CD8-positive, alpha-beta memory T cell (primary cell): ENCODE measurements at places on chromosomes 13 and 19. TPM values are rescaled to one million over a fixed set of nuclear protein-coding genes. Genes with fewer than 3 reads are reported as not detected.
A peak's percentile ranks its signal among the peaks of the same experiment; 100 is the strongest.

Gene ZNF329
- 8.7 TPM for total RNA-seq

Gene SLC7A9
- 0.28 TPM for total RNA-seq

Gene TPTE2
- not detected for total RNA-seq

Gene SMARCA4
- 116 TPM for total RNA-seq

Gene LINGO3
- 0.15 TPM for total RNA-seq

Gene ZNF566
- total RNA-seq = 8.2 TPM

Gene CPB2
- total RNA-seq = not detected

Gene TEKTIP1
- total RNA-seq = 1.2 TPM

Gene ZNF540
- 3.2 TPM for total RNA-seq

DNA sequence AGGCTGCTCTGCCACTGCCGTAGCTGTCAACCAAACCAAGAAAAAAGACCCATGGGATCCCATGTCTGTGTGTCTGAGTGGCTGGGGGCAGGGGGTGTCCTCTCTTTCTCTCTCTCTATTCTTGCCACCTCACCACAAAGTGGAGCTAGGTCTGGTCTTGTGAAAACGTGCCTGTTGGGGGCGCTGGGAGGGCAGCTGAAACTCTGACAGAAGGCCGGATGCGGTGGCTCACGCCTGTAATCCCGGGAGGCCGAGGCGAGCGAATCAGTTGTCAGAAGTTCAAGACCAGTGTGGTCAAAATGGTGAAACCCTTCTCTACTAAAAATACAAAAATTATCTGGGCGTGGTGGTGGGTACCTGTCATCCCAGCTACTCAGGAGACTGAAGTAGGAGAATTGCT lies 29.2 kb downstream of the ZNF146 start:
- no peaks in the 10 kb centered on the region for H3K27me3 ChIP-seq
- no peaks in the 10 kb centered on the region for H3K4me1 ChIP-seq
- H3K4me3 ChIP-seq = no peak overlapping the region
- no peak overlapping the region for H3K27ac ChIP-seq
- H3K36me3 ChIP-seq = no peaks in the 10 kb centered on the region

DNA sequence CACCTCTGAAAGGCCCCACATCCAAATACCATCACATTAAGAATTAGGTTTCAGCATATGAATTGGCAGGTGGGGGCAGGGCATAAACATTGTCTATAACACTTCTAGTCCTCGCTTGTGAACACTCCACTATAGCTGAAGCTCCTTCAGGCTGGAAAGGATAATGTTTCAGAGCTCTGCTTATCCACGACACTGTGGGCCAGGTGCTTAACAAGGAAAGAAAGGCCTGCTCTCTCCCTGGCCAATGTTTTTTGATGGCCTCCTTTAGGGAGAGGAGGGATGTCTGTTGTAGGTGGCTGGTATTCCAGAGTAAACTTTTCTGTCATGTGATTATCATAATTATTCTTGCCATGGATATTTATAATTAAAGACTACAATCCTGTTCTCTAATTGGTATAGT lies 86.4 kb downstream of the CCNA1 start:
- no peak overlapping the region for H3K4me3 ChIP-seq
- H3K27ac ChIP-seq = no peak overlapping the region
- H3K36me3 ChIP-seq = no peaks in the 10 kb centered on the region

- peaks cover 12% of the 10 kb centered on the region for H3K4me1 ChIP-seq
- H3K4me3 ChIP-seq = no peak overlapping the region
Observed at GRCh38 chr19:54707962-54708361, 16.3 kb upstream of the KIR3DL3 start.

GRCh38 chr19:6087074-6087571 lies 23.2 kb downstream of the RFX2 start:
- no peaks in the 10 kb centered on the region for H3K36me3 ChIP-seq
- peaks cover 22% of the 10 kb centered on the region for H3K4me1 ChIP-seq
- H3K4me3 ChIP-seq = peak overlapping the region; percentile 37
- no peaks in the 10 kb centered on the region for H3K27me3 ChIP-seq
- no peak for DNase-seq

DNA sequence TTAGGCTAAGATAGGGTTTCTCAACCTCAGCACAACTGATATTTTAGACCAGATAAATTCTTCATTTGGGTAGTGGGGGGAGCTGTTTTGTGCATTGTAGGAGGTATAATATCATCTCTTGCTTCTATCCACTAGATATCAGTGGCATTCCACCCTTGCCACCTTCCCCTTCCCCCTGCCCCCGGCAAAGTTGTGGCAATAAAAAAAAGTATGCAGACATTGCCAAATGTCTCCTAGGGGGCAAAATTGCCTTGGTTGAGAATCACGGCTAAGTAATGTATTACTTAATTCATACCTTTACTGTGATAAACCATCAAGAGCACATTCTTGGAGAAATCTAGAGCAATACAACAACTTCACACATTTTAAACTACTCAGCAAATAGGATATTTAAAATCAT lies 51.4 kb downstream of the UBL3 start:
- H3K36me3 ChIP-seq = no peaks in the 10 kb centered on the region
- DNase-seq = no peak
- H3K27me3 ChIP-seq = no peaks in the 10 kb centered on the region
- no peak overlapping the region for H3K27ac ChIP-seq

GRCh38 chr19:16088351-16089009 lies 12.2 kb downstream of the TPM4 start:
- DNase-seq = no peak
- H3K27me3 ChIP-seq = no peaks in the 10 kb centered on the region

- DNase-seq = no peak
- peaks cover 83% of the 10 kb centered on the region for H3K4me1 ChIP-seq
- peak overlapping the region; percentile 77 for H3K27ac ChIP-seq
Observed at GRCh38 chr19:40802300-40803169, 3.5 kb downstream of the EGLN2 start.

DNA sequence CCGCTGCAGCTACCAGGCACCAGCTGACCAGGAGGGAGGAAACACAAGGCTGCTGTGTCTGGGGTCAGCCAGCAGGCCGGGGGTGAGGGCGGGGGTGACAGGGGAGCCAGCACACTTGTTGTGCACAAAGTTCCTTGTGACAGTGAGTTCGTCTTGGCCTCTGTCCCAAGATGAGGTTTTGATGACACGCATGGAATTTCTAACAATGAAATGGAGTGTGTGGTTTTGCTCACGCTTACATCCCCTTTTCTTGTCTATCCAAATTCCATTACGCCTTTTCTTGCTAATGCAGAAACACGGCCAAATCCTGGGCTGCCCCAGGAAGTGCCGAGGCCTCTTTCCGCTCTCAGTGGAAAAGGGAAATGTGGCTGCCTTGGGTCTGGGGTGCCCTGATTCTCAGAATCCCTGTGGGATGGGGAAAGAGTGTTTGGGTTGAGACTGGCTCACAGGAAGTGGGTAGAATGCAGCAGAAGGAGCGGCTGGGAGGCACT lies 73.8 kb downstream of the GADD45B start:
- no peak overlapping the region for H3K4me3 ChIP-seq
- H3K27ac ChIP-seq = no peak overlapping the region
- peaks cover 11% of the 10 kb centered on the region for H3K4me1 ChIP-seq
- DNase-seq = no peak
- no peaks in the 10 kb centered on the region for H3K27me3 ChIP-seq
- H3K36me3 ChIP-seq = no peaks in the 10 kb centered on the region

- H3K36me3 ChIP-seq = no peaks in the 10 kb centered on the region
- H3K4me3 ChIP-seq = no peak overlapping the region
- H3K27me3 ChIP-seq = no peaks in the 10 kb centered on the region
- no peak for DNase-seq
Observed at GRCh38 chr19:4641132-4641531, 1.8 kb downstream of the TNFAIP8L1 start.

DNA sequence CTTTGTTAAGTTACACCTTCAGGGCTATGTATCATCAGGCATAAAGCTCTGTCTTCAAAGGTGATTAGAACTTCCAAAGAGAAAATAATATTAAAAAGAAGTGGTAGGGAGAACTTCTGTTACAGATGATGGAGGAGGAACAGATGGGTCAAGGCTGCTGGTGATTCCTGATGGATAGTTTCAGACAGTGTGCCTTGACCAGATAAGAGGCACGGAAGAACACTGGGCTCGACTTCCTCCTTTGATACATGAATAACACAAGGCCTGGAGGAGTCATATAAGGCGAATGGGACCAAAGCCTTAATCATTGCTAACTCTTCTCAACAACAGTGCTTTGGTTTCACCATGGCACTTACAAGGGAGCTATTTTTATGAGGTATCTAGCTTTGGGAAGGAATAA lies 128.1 kb upstream of the RXFP2 start:
- H3K4me3 ChIP-seq = no peak overlapping the region
- no peaks in the 10 kb centered on the region for H3K4me1 ChIP-seq
- H3K36me3 ChIP-seq = no peaks in the 10 kb centered on the region
- H3K27me3 ChIP-seq = no peaks in the 10 kb centered on the region
- no peak overlapping the region for H3K27ac ChIP-seq
- no peak for DNase-seq

GRCh38 chr13:78067290-78067689 lies 148.7 kb upstream of the EDNRB start:
- H3K4me3 ChIP-seq = no peak overlapping the region
- no peaks in the 10 kb centered on the region for H3K36me3 ChIP-seq
- H3K27ac ChIP-seq = no peak overlapping the region
- no peak for DNase-seq
- no peaks in the 10 kb centered on the region for H3K27me3 ChIP-seq
- no peaks in the 10 kb centered on the region for H3K4me1 ChIP-seq

GRCh38 chr13:100075700-100076587 lies 12.9 kb upstream of the PCCA start:
- no peak for DNase-seq
- no peaks in the 10 kb centered on the region for H3K4me1 ChIP-seq
- no peak overlapping the region for H3K4me3 ChIP-seq
- H3K27me3 ChIP-seq = no peaks in the 10 kb centered on the region
- no peak overlapping the region for H3K27ac ChIP-seq

DNA sequence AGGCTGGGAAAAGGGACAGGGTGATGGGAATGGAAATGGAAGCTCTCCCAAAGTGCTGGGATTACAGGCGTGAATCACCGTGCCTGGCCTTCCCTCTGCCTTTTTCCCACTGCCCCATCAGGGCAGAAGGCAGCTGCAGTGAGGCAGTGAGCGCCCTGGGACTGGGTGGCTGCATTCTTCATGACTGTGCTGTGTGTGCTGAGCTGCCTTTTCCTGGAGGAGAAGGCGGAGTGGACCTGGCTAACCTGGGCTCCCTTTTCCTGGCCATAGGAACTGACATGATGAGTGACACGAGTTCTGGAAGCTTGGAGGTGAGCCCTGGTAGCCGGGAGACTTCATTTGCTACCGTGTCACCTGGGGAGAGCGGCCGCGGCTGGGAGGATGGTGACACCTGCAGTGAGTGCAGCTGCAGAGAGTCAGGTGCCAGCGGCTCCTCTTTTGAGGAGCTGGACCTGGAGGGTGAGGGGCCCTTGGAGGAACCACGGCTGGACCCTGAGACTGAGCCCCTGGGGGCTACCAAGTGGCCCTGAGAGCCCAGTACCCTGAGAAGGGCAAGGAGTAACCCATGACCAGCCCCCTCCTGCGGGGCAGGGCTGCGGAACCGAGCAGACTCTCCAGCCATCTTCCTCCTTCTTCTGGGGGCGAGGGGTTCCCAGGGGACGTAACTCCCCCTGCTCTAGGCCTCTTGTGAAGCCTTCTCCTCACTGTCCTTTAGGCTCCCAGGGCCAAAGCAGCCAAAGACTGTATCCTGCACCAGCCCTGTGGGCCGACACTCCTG lies 26.3 kb upstream of the ZNF492 start:
- DNase-seq = no peak
- H3K4me1 ChIP-seq = no peaks in the 10 kb centered on the region
- no peaks in the 10 kb centered on the region for H3K36me3 ChIP-seq
- H3K27ac ChIP-seq = no peak overlapping the region
- H3K27me3 ChIP-seq = no peaks in the 10 kb centered on the region

- H3K27me3 ChIP-seq = no peaks in the 10 kb centered on the region
- no peak overlapping the region for H3K27ac ChIP-seq
- DNase-seq = no peak
- no peaks in the 10 kb centered on the region for H3K36me3 ChIP-seq
- peaks cover 24% of the 10 kb centered on the region for H3K4me1 ChIP-seq
- no peak overlapping the region for H3K4me3 ChIP-seq
Observed at GRCh38 chr19:14496834-14497227, 904 bp upstream of the GIPC1 start.

- H3K4me1 ChIP-seq = no peaks in the 10 kb centered on the region
- peaks cover 6% of the 10 kb centered on the region for H3K27me3 ChIP-seq
- H3K27ac ChIP-seq = no peak overlapping the region
- H3K36me3 ChIP-seq = no peaks in the 10 kb centered on the region
Observed at GRCh38 chr13:33349986-33350826, 64.7 kb upstream of the STARD13 start.
